ENCODE measurements at places on chromosomes 5 and 9.

DNA sequence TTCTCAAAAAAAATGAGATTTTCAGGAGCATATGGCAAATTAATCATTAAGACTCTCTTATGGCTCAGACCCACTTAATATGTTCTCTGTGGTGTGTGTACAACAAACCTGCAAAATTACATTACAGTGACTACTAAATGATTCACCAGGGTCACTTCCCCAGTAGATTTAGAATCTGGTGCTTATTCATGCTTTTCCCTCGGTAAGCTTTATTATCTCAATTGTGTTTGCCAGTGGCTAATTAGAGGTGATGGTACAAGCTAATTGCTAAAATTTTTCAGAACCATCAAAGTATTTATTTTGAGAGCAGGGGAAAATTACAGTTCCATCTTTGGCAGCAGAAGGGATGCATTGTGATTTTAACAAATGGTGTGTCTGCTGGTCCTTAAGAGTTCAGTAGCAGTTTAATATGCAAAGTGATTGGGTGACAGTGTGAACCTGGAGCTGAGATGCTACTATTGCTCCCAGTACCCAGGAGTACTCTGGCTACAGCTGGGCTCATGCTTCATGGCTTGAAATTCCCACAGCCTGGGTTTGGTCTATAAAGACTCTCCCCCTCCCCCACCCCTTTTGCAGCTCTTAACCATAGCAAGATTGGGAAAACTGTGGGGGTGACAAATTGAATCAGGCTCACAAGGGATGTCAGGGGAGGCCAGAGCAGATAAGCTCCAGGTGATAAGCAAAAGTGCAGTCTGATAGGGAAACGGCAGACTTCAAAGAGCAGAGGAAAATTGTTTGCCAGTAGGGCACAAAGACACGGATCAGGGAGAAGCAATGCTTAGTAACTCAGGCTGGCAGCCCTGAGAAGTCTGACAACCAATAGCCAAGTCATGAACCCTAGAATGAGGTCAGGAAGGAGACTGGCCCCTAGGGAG is 92.8 kb upstream of the RAD23B start:
- DNase-seq, result peak; percentile 42

DNA sequence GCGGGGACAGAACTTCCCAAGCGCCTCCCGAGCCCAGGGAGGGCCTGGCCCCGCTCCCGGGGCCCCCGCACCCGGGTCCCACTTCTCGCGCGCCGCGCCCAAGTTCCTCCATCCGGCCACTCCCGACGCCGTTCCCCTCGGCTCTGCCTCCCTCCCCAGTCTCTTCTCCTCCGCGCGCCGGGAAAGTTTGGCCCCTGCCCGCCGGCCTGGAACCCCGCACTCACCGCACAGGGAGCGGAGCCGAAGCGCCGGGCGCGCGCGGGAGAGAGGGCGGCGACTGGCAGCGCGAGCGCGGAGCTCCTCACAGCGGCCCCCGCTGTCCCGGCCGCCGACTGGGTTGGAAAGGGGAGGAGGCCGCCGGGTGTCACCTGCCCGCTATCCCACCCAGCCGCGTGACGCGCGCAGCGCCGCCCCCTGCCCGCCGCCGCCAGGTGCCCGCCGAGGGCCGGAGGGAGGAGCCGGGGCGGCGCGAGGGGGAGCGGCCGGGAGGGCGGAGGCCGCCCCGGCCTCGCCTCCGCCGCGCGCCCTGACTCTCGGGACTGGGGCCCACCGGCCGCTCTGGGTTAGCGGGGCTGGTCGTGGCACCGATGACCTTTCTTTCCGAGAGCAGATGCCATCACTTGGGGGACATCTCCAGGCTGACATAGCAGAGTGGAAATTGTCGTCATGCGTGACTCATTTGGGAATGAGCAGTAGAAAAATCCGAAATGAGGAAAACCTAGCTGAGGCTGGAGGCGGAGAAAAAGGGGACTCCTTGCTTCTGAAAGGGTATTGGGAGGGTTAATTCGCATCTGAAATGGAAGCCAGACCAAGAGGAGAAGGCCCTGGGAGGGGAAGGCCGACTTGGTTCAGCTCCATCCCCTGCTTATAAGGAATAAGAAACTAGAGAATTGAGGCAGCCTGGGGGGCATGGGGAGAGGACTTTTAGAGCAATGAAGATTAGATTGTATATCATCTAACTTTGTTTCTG is at the start of gene ELOVL7:
TSS of gene ELOVL7 (minus strand) at position 334 of the 970 bp plus-strand sequence. CDS start 56,872 bp downstream, outside the sequence.
- DNase-seq, result peak; percentile 67

DNA sequence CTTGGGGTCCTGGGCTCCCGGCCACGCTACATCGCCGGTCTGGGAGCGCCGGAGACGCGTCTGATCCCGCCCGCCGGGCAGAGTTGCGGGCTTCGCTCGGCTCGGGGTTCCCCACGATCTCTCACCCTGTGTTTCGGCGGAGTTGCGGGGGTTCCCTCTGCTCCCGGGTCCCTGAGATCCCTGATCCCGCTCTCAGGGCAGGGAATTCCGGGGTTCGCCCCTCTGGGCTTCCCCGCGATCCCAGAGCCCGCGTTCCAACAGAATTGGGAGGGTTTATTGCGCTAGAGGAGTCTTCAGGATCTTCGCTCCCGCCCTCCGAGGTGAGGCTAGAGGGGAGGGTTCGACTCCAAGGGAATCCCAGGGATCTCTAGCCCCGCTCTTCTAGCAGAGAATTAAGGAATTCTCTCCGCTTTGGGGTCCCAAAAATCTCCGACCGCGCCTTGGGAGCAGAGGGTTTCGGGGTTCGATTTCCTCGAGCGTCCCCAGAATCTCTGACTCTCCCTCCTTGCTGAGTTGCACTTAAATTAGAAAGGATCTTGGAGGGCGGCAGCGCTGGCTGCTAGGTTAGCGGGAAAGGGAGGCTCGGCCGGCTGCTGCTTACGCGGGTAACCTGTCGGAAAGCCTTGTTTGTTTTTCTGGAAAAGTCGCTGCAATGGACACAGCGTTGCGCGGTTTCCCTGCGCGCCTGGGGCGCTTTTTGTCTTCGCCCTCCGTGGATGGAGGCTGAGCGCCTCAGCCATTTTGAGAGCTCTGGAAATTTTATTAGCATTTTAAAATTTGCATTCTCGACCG is 1.3 kb downstream of the DMRT1 start:
- DNase-seq, result no peak

DNA sequence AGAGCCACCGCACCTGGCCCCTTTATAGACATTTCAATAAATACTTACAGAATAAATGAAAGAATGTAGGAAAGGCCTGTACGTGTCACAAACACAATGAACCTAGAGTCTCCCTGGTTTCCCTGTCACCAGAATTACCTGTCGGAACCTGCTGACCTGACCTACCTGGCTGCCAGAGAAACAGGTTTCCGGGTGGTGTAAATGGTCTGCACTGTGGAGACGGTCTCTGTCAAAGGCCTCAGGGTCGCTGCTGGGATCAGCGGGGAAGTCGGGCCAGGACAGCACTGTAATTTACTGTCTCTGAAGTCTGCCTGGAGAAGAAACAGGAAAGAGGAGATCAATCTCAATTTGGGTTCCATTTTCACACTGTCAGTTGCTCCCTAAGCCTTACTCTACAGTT is 9.3 kb upstream of the FRRS1L start:
- no peak for DNase-seq

- DNase-seq, result no peak
Observed at GRCh38 chr9:133813749-133814585, 75.8 kb upstream of the SARDH start.

DNA sequence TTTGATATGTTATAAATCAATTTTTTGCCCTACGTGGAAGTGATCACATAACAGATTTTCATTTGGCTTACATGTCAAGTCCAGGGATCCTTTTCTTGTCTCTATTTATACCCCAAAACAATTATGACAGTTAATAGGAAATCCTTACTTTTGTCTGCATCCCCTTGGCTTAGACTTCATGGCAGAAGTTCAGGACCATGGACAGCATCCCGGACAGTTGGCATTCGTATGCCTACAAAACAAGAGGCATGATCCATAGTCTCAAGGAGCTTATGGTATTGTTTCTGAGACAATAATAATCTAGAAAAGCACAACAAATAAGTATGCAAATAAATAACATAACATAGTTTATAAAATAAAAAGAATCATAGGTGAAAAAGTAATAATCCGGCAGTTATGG is 214.3 kb upstream of the GRIA1 start:
- no peak for DNase-seq

DNA sequence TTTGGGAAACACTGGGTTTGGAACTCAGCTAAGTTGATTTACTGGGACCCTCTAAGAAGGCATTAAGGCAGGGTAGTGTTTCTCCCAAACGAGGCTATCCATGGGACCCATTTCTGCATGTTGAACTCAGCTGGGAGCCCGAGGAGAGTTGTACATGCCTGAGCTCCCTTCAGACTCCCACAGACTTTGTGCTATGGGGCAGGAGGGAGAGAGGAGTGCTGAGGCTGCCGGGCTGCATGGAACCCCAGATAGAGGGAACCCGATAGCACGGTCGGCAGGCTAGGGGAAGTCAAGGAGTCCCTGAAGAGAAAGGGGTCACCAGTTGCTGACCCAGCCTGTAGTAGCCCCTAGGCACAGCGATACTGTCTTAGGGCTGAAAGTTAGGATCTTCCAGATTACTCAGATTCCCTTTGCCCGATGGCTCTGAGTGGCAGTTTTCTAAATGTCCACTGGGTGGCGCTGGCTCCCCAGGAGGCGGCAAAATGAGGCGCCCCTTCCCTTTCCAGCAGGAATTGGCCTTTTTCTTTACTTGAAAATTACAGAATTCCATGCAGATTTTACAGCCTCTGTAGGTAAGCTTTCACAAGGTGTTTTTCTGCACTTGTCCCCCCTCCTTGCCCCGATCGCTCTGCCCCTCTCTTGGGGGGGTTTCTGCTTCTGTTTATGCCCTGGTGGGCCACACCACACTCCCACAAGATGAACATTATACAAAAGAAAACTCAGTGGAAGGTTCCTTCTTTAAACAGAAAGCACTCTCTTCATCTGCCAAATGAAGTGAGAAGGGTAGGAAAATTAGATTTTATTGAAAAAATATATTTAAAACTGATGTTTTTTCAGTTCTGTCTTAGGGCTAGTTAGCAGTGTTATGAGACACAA is 17.8 kb downstream of the NANS start:
- peak; percentile 30 for DNase-seq

- no peak for DNase-seq
Observed at GRCh38 chr5:18333841-18334240, 699.6 kb downstream of the TAF11L14 start.

DNA sequence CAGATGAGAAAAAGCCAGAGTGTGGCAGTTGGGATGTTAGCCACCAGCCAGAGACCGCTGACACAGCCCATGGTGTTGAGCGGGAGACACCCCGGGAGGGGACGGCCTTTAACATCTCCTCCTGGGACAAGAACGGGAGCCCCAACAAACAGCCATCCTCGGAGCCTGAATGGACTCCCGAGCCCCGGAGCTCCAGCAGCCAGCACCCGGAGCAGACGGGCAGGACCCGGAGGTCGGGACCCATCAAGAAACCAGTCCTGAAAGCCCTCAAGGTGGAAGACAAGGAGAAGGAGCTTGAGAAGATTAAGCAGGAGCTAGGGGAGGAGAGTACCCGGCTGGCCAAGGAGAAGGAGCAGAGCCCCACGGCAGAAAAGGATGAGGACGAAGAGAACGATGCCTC is 28.0 kb upstream of the POMT1 start:
- DNase-seq, result no peak

DNA sequence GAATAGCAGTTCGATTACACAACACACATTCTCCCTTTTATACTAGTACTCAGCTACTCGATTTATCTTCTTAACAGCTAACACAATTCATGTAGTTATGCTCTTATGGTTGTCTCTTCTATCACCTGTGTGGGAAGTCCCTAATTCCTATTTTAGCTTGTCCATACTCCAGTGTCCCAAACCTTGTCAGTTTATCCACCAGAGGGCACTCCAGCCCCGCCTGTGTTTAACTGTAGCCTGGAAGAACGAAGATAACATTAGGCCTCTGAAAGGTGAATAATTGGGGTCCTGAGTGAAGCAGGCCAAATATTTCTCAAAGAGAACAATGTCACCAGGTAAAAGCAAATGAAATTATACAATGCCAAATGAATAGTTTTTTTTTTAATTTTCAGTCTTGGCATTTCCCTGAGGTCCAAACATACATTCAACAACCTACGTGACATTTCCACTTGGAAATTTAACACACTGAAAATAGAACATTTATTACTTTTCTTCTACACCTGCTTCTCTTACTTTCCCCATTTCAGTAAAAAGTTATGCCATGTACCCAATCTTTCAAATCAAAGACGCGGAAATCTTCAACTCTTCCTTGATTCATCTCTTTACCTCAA is 560.7 kb downstream of the HTR1A start:
- peak; percentile 18 for DNase-seq

DNA sequence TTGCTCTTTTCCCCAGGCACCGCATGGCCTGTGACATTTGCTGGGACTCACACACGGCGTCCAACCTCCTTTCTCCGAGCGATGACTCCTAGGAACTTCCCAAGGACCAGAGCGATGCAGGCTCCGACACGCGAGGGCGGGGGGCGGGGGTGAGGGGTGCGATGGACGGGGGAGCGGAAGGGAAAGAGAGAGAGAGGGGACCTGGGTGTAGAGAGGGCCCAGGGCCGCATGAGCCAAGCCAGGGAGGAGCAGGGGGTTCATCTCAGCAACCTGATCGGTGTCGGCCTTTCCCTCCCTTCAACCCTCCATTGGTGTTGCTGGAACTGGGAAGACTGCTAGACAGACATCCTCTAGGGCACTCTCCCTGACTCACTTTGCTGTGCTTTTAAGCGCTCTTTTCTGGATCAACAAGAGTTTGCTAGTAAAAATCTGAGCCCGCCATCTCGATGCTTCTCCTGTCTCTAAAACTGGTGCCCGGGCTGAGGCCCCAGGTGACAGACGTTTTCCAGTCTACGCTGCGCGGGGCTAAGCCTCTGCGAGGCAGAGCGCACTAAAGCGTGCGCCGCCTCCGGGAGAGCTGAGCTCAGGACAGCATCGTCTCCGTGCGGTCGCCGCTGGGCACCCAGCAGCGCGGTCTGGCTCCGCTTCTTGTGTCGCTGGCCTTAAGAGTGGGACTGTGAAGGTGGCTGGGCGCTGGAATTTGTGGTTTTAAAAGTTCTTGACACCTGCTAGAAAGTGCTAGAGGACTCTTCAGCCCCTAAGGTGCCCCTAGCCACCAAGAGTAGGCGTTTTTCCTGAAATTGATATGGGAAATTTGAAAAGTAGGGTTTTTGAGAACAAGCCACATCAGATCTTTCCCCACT is 1.0 kb upstream of the TSLP start:
- no peak for DNase-seq

DNA sequence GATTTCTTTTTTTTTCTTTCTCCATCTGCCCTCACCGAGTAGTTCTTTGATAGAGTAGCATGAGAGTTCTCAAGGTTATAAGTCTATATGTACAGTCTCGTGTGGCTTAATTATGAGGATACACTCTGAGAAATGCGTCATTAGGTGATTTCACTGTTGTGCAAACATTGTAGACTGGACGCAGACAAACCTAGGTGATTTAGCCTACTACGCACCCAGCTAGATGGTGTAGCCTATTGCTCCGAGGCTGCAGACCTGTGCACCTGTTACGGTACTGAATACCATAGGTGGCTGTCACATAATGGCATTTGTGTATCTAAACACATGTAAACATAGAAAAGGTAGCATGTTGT is 26.9 kb upstream of the CORO2A start:
- DNase-seq, result no peak

GRCh38 chr5:97231025-97231636 is 48.1 kb upstream of the RIOK2 start:
- peak; percentile 8 for DNase-seq

- no peak for DNase-seq
Observed at GRCh38 chr9:130023994-130024596, 18.9 kb downstream of the FNBP1 start.

Measured in NCI-H1105 (cell line).